ENCODE measurements at places on chromosomes 16 and 17.

- DNase-seq, result no peak
Measured at GRCh38 chr17:3004150-3004801, 59.1 kb downstream of the OR1D5 start.

DNA sequence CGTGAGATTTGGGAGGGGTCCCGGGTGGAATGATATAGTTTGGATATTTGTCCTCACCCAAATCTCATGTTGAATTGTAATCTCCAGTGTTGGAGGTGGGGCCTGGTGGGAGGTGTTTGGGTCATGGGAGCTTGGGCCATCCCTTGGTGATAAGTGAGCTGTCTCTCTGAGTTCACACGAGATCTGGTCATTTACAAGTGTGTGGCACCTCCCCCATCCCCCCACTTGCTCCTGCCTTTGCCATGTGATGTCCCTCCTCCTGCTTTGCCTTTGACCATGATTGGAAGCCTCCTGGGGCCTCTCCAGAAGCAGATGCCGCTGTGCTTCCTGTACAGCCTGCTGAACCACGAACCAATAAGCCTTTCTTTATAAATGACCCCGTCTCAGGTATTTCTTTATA, 21.3 kb upstream of the BAIAP2 start:
- no peak for DNase-seq

DNA sequence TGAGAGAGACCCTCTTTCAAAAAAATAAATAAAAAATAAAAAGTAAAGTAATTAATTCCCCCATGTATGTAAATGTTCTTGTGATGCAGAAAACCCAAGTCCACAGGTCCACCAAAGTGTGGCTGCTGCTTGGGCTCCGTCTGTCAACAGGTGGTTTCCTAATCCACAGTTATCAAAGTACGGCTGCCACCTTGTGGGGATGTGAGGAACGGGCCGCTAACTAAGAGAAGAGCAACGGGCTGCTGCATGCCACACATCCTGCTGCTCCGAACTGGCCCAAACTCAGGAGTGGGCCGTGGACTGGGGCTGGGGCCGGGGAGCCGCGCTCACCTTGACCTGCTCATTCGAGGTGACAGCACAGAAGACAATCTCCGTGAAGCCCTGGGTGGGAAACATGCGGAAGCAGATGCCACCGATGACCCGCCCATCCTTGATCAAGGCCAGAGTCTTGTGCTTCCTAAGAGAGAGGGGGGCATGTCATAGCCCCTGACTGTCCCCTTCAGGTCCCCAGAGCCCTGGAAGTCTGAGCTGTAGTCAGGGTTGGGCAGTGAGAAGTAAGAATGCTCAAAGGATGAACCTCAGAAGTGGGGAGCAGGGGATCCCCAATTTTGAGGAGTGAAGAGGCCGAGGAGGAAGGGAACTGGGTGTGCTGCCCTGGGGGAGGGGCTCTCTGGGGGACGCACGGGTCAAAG, 4.3 kb downstream of the KAT2A start:
- peak; percentile 85 for DNase-seq

DNA sequence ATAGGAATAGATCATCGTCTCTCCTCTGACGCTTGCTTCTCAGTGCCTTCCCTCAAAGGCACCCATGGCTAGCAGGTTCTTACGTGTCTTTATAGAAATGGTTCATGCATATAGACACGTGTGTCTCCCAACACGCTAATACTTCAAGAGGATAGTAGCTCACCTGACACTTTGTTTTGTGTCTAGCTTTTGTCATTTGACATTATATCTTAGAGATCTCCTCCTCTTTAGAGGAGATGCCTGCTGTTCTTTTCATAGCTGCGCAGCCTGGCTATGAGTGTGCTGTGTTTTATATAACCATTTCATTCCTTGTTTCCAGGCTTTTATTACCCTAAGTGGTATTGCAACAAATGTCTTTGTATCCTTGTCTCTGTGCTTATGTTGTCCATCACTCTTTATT, 411.7 kb downstream of the CPPED1 start:
- DNase-seq, result no peak

DNA sequence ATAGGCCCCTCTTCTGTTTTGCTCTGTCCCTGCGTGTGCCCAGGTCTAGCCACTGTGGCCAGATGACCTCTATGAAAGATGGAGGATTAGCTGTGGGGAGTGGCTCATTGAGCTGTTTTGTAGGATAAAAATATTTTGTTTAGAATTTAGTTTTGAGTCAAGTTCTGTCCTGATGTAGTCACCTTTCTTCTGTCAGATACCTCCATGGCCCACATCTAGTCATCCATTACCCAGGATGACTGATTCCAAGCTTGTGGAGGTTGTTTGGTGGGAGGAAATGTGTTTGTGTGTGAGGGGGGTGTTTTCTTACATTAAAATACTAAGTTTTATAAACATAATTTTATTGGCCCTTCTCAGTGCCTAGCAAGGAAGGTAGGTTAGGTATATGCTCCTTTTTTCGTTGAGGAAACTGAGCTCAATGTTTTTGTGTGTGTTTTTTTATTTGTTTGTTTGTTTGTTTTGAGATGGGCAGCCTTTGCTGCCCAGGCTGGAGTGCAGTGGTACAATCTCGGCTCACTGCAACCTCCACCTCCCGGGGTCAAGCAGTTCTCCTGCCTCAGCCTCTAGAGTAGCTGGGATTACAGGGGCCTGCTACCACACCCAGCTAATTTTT, 16.3 kb downstream of the SNX11 start:
- no peak for DNase-seq

GRCh38 chr16:9177861-9178260, 86.4 kb downstream of the HAPSTR1 start:
- no peak for DNase-seq

DNA sequence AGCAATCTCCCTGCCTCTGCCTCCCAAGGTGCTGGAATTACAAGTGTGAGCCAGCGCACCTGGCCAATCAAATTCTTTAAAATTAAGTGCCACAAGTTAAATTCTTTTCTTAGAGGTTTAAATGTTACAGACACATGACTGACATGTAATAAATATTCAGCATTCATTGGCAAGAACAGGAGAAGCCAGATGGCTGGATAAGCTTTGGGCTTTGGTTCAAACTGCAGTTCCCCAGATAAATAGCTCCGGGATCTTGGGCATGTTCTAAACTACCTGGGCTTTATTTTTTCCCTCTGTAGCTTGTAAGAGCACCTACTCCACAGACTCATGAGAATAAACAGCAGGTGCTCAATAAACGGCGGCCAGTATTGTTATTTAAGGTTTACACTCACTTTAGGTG, 34.1 kb downstream of the ABAT start:
- DNase-seq, result no peak

GRCh38 chr17:80164185-80164584, 5.6 kb upstream of the CARD14 start:
- DNase-seq, result no peak

GRCh38 chr16:89859615-89860007, 13.8 kb upstream of the TCF25 start:
- DNase-seq, result peak; percentile 32

DNA sequence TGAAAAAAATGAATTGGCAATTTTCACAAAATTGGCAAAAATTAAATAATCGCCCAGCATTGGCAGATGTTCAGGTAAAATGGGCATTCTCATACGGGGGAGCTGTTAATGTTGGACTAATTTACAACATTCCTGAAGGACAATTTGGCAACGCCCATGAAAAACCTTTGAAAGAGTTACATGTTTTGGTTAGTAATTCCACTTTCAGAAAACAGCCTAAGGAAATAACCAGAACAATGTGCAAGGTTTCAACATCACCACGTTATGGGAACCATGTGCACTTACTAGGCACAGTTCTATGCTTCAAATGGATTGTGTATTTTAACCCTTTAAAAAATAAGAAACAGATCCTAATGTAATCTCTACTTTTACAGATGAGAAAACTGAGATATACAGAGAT, 62.7 kb downstream of the CDYL2 start:
- no peak for DNase-seq

DNA sequence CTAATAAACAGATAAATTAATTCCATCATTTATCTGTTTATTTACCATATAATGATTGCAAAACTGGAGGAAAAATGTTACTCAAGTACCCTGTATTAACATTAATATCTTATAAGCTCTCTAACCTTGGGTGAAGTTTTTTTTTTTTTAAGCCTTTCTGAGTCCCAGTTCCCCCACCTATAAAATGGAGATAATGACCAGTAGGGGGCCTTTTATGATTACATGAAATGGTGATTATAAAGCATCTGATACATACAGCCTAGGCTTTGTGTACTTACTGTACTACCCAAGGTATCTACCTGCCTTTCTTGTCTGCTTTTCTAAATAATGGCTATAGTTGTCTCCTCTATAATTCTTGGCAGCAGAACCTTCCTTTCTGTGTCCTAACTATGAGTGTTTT, 22.6 kb downstream of the LRRC36 start:
- peak; percentile 28 for DNase-seq

GRCh38 chr16:86952769-86953168, 364.4 kb downstream of the C16orf95 start:
- no peak for DNase-seq

DNA sequence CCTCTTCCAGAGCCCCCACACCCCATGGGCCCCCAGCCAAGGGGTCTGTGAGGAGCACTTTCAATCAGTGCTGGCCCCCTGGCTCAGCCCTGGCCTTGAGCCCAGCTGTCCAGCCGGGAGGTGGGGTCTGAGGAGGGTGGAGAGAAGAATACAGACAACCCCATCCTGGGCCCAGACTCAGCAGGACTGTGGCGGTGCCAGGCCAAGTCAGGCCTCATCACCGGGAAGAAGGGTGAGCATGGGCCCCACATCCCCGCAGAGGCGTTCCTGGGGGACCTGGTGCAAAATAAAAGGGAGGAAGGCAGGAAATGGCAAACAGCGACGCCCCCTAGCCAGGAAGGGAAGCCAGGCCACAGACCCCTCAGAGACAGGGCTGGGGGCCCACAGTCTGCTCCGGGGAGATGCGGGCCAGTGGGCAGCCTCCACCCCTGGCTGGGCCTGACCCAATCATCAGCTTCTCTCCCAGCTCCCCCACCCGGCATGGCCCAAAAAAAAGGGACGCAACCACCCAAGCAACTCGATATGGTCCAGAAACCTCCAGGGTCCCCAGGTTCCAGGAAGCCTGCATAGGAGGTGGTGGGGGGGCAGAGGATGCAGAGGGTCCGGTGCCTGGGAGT, 20.6 kb downstream of the ZNF423 start:
- DNase-seq, result no peak

GRCh38 chr16:70388006-70388680, 41.4 kb downstream of the DDX19A start:
- DNase-seq, result no peak

GRCh38 chr17:32323046-32323445, 18.9 kb downstream of the C17orf75 start:
- DNase-seq, result no peak

- DNase-seq, result no peak
Measured at GRCh38 chr17:77509599-77509998, 368.8 kb downstream of the SEC14L1 start.

- DNase-seq, result no peak
Measured at GRCh38 chr17:20273741-20274500, 193.4 kb downstream of the LGALS9B start.

DNA sequence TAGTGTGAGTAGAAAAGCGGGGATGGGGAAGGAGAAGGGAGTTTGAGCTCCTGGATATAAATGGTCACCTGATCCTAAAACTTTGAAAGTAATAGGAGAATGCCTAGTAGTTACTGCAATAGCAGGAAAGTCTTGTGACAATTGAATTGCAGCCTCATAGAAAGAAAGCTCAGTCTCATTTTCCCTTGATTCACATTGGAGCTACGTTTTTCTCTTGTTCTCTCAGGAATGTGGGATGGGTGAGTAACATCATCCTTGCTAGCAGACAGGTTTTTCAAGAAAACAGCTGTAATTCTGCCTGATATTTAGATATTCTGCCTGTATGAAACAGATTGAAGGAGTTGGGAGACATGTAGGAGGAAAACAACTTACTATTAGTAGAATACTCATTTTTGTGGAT, 25.3 kb downstream of the SF3B3 start:
- no peak for DNase-seq

- no peak for DNase-seq
Measured at GRCh38 chr16:89722392-89723278, 1.3 kb downstream of the ZNF276 start.

GRCh38 chr16:68448360-68448970, at the start of gene SMPD3:
Gene SMPD3, minus strand, starts transcription at chr16:68448508. Its CDS starts 76,327 bp downstream, at chr16:68372181.
- DNase-seq, result peak; percentile 100

GRCh38 chr17:45410144-45411091, 22.3 kb downstream of the ARHGAP27 start:
- DNase-seq, result no peak

- peak; percentile 47 for DNase-seq
Measured at GRCh38 chr17:80468242-80468641, 8.2 kb downstream of the NPTX1 start.

- no peak for DNase-seq
Measured at GRCh38 chr16:26567356-26567755, 499.4 kb upstream of the C16orf82 start.

- DNase-seq, result peak; percentile 60
Measured at GRCh38 chr16:73152386-73153125, 104.6 kb upstream of the ZFHX3 start.

- no peak for DNase-seq
Measured at GRCh38 chr16:62638964-62639870, 603.0 kb upstream of the CDH8 start.

GRCh38 chr17:78995022-78995760, 14.4 kb downstream of the CANT1 start:
- DNase-seq, result no peak

GRCh38 chr16:56231-56927, 2.8 kb downstream of the SNRNP25 start:
- no peak for DNase-seq

DNA sequence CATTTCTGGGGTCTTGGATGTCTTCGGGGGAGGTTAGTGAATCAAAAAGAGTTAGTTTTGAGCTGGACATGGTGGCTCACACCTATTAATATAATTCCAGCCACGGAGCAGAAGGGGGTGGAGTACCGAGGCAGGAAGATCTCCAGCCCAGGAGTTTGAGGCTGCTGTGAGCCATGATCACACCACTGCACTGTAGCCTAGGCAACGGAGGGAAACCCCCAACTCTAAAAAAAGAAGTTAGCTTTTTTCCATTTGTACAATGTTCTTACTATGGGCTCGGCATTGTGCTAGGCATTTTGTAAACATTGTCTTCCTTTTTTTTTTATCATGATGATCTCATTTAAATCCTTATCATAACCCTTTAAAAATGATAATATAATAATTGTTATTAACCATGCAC, 8.3 kb upstream of the SNF8 start:
- DNase-seq, result no peak

Measured in Caco-2 (cell line).